Prostate gland (tissue), 2 donors: ENCODE measurements at places on chromosomes 3 and 15.

GRCh38 chr15:87672309-87673288 is 583.9 kb downstream of the NTRK3 start:
- no peaks in the 10 kb centered on the region for H3K27me3 ChIP-seq
- H3K4me3 ChIP-seq = no peak overlapping the region
- H3K4me1 ChIP-seq = no peaks in the 10 kb centered on the region
- H3K27ac ChIP-seq = no peak overlapping the region
- no peaks in the 10 kb centered on the region for H3K36me3 ChIP-seq

- no peaks in the 10 kb centered on the region for H3K4me1 ChIP-seq
- no peak for DNase-seq
- no peaks in the 10 kb centered on the region for H3K27me3 ChIP-seq
- H3K4me3 ChIP-seq = no peak overlapping the region
- no peaks in the 10 kb centered on the region for H3K36me3 ChIP-seq
These were observed 25.2 kb downstream of the GASK1A start for GRCh38 chr3:43004282-43004681.

GRCh38 chr15:99631255-99631654 is 65.5 kb downstream of the MEF2A start:
- no peak overlapping the region for H3K4me3 ChIP-seq
- H3K27ac ChIP-seq = no peak overlapping the region
- DNase-seq = no peak
- H3K36me3 ChIP-seq = no peaks in the 10 kb centered on the region

DNA sequence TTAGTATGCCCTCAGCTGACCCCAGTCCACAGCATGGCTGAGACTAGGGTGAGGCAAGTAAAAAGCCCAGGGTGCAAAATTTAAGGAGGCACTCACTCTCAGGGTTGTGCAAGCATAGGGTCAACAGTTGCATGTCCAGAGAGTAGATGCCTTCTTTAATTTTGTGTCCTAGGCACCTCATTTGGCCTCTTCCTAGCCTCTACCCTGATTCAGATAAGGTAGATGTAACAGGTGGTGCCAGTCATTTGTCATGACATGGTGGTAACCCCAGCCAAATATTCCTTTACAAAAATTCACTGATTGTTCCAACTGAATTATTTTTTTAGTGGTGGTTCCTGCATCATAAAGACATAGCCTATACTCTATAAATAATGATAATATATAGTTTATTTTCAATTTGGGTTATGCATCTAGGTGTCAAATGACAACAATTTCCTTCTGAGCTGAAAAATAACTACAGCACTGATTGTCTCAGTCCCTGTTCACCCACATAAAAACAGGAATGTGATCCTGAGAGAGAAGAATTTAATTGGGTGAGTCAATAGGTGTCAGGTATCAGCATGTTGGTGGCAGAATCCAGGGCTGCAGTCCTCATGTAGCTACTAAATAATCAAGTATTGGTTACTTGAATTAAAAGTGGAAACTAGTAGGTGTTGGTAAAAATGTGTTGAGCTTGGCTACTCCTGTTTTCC is 44.2 kb upstream of the TIPARP start:
- peak overlapping the region; percentile 24 for H3K27ac ChIP-seq
- no peaks in the 10 kb centered on the region for H3K27me3 ChIP-seq
- DNase-seq = peak; percentile 34
- H3K4me3 ChIP-seq = no peak overlapping the region

DNA sequence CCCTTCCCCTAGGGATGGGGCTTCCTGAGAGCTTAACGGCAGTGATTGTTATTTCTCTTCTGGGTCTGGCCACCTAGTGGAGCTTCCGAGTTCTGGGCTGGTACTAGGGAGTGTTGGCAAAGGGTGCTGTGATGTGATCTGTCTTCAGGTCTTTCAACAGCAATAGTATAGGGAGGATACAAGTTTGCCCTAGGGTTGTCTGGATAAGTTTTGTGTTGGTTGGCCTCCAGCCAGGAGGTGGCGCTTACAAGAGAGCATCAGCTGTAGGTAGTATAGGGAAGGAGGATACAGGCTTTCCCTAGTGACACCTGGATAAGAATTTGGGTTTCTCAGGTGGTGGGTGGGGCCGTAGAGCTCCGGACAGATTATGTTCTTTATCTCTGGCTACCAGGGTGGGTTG is 19.2 kb upstream of the CPOX start:
- no peak overlapping the region for H3K27ac ChIP-seq
- H3K4me3 ChIP-seq = no peak overlapping the region
- no peak for DNase-seq
- no peaks in the 10 kb centered on the region for H3K27me3 ChIP-seq
